ENCODE measurements at places on chromosomes 6 and 20.

- no peak for DNase-seq
These were observed 121.0 kb downstream of the BCAS1 start for GRCh38 chr20:53949319-53949839.

GRCh38 chr20:63574156-63574828 is at the start of gene HELZ2:
HELZ2 (minus strand) TSS chr20:63574239; CDS start chr20:63572385, 1,854 bp downstream.
- DNase-seq, result peak; percentile 79

DNA sequence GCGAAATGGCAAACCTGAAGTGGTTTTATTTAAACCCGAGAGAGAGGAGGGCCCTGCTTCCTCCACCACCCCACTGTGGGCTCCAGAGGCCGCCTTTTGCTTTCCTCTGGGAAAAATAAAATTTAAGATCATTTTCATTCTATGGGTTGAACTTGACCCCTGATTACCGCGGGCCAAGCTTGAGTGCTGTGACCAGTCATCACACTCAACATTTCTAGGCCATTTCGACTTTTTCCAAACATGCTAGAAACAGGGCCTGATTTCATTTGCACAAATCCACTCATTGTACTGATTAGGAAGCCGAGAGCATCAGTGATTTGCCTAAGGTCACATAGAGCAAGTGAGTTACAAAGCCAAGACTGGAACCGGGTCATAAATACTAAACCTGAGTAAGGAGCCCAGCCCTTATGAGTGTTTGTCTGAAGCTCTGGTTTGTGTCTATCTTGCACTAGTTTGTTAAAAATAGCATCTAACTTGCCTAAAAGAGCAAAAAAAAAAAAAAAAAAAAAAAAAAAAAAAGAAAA is 179.7 kb downstream of the DLL1 start:
- DNase-seq, result no peak

- peak; percentile 79 for DNase-seq
These were observed 843 bp downstream of the FBXO9 start for GRCh38 chr6:53066077-53066417.

GRCh38 chr6:31575335-31575901 is at the start of gene TNF:
TNF (plus strand) TSS chr6:31575565; CDS start chr6:31575742, 177 bp downstream.
- peak; percentile 57 for DNase-seq

- DNase-seq, result peak; percentile 49
These were observed 113.5 kb downstream of the JARID2 start for GRCh38 chr6:15359335-15359862.

- no peak for DNase-seq
These were observed 5.0 kb downstream of the TCF21 start for GRCh38 chr6:133893946-133894345.

DNA sequence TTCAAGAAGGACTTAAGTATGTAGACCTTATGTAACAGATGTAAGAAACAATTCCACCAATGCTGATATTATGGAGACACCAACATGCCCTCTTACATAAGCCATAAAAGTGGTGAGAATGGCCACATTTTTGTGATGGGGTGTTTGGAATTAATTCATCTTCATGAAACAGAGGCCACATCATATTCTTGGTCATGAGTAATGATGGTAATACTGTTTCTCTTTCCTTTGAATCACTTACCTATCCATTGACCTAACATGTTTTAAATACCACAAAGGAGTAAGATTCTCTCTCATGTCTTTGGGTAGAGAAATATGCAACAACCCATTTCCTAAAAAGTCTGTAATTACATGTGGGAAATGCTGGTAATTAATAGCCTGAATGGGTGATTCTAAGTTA is 545.4 kb upstream of the FLRT3 start:
- no peak for DNase-seq

GRCh38 chr20:64143018-64143801 is 21.0 kb upstream of the MYT1 start:
- DNase-seq, result no peak

GRCh38 chr6:32816746-32817204 is at the start of gene HLA-DOB:
HLA-DOB (minus strand) TSS chr6:32817002; CDS start chr6:32816951, 51 bp downstream.
- no peak for DNase-seq

DNA sequence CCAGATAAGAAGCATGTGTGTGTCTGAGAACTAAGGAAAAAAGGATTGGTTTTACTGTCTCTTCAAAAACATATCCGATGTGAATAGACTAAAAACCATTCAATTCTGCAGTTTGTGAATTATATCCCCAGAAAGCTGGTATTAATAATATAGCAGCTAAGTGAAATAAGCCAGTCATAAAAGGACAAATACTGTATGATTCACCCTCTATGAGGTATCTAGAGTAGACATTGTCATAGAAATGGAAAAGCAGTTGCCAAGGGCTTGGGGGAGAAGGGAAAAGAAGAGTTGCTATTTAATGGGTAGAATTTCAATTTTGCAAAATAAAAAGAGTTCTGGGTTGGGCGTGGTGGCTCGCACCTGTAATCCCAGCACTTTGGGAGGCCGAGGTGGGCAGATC is 137.5 kb downstream of the ATXN1 start:
- DNase-seq, result no peak

DNA sequence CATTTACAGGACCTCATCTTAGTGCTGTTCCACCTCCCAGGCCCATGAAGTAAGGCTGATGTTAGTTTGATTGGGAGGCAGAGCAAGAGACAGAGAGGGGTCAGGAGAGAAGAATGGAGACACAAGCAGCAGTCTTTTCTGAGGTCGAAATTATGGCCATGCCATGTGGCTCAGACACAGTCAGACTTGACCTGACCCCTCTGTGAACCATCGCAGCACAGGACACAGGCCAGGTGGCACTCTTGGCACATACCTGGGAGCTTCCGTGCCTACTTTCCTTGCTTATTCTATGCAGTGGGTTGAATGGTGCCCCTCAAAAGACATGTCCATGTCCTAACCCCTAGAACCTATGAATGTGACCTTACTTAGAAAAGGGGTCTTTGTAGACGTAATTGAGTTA is 254.9 kb downstream of the MAFB start:
- no peak for DNase-seq

- no peak for DNase-seq
These were observed 40.7 kb upstream of the MROH8 start for GRCh38 chr20:37219751-37220668.

- no peak for DNase-seq
These were observed 354.3 kb downstream of the COL12A1 start for GRCh38 chr6:74851596-74851995.

GRCh38 chr6:150725795-150726194 is 126.1 kb downstream of the PLEKHG1 start:
- no peak for DNase-seq

GRCh38 chr20:10411673-10412072 is 22.3 kb downstream of the MKKS start:
- DNase-seq, result no peak

- DNase-seq, result no peak
These were observed 75.7 kb downstream of the REPS1 start for GRCh38 chr6:138912308-138912707.

- DNase-seq, result no peak
These were observed 19.3 kb downstream of the MRAP2 start for GRCh38 chr6:84052883-84053241.
